ENCODE measurements at places on chromosomes 3 and 15. TPM values are rescaled to one million over a fixed set of nuclear protein-coding genes. Genes with fewer than 3 reads are reported as not detected.

DNA sequence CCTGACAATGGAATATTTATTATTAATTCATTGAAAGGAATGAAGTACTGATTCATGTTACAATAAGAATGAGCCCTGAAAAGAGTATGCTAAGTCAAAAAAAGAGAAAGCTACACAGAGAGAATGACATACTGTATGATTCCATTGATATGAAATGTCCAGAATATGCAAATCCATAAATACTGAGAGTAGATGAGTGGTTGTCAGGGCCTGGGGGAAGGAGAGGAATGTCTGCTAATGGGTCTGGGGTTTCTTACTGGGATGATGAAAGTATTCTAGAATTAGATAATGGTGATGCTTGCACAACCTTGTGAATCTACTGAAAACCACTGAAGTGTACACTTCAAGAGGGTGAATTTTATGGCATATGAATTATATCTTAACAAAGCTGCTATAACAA is 79.9 kb upstream of the HACD2 start:
- no peaks in the 10 kb centered on the region for H3K27me3 ChIP-seq
- H3K27ac ChIP-seq = no peak overlapping the region
- H3K36me3 ChIP-seq = peaks cover 40% of the 10 kb centered on the region
- H3K4me1 ChIP-seq = peaks cover 28% of the 10 kb centered on the region

DNA sequence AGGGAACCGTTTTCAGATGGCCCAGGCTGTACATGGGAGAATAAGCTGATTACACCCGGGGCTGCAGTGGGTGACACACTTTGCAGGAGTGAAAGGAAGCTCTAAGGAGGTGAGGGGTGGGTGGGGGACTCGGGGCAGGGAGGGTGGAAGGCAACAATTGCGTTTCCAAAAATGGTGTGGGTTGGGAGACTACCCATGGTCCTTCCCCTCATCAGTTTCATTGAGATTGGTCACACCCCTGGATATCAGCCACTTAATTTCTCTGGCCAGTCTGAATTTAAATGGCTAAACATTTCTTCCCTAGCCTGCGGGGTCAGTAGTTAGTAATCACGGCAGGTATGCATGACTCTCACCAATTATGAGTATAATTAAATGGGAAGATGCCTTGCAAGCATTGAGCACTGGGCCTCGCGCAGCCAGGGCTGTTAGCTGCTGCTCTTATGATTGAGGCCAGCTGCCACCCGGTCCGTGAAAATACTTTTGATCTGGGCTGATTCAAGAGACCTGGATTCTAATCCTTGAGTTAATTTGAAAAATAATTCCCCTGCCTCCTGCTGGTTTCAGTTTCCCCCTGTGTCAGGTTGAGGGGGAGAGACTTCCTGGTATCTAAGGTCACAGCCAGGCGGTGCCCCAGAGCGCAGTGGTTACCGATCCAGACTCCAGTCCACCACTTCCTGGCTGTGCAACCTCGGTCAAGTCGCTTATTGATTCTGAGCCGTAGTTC is 23.3 kb downstream of the SLC6A6 start:
- H3K4me1 ChIP-seq = peaks cover 11% of the 10 kb centered on the region
- no peak for DNase-seq
- no peak overlapping the region for H3K27ac ChIP-seq
- H3K4me3 ChIP-seq = no peak overlapping the region
- peaks cover 2% of the 10 kb centered on the region for H3K36me3 ChIP-seq

- H3K36me3 ChIP-seq = no peaks in the 10 kb centered on the region
- H3K4me3 ChIP-seq = no peak overlapping the region
- H3K27ac ChIP-seq = no peak overlapping the region
Observed at GRCh38 chr3:183524476-183524875, 31.0 kb downstream of the KLHL6 start.

- H3K4me1 ChIP-seq = no peaks in the 10 kb centered on the region
- H3K27me3 ChIP-seq = no peaks in the 10 kb centered on the region
- H3K36me3 ChIP-seq = no peaks in the 10 kb centered on the region
Observed at GRCh38 chr3:148162132-148162531, 535.6 kb upstream of the AGTR1 start.

DNA sequence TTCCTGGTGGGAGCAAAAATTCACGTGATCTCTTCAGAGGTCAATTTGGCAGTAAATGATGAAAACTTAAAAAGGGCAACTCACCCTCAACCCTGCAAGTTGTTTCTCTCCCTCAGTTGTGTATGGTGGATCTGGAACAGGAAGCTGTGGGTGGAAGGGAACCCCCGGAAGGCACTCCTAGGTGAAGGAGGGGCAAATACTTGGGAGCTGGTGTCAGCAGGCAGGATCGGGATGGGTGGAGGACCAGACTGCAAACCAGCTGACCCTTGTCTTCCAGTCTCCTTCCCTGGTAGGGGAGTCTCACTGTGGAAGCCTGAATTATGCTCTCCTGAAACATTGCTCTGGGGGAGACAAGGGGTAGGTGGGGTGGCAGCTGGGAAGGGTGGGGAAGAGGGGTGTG is 33.5 kb downstream of the PRR23E start:
- peaks cover 4% of the 10 kb centered on the region for H3K4me1 ChIP-seq
- H3K4me3 ChIP-seq = no peak overlapping the region
- no peaks in the 10 kb centered on the region for H3K27me3 ChIP-seq
- H3K27ac ChIP-seq = no peak overlapping the region
- H3K36me3 ChIP-seq = no peaks in the 10 kb centered on the region

DNA sequence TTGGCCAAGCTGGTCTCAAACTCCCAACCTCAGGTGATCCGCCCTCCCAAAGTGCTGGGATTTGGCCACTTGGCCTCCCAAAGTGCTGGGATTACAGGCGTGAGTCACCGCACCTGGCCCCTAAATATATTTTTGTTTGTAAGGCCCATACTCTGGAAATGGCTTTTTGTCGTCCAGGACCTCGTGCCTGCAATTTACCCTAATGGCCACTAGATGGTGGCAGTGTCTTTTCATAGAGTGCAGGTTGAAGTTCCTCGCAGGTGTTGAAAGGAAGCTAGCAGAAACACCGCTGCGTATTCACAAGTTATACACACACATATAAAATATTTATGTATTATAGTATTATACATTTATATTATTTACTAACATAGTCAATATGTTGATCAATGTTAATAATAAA is 97.2 kb downstream of the LRTM1 start:
- no peak overlapping the region for H3K4me3 ChIP-seq
- no peak overlapping the region for H3K27ac ChIP-seq
- H3K36me3 ChIP-seq = no peaks in the 10 kb centered on the region
- no peaks in the 10 kb centered on the region for H3K27me3 ChIP-seq
- H3K4me1 ChIP-seq = no peaks in the 10 kb centered on the region

DNA sequence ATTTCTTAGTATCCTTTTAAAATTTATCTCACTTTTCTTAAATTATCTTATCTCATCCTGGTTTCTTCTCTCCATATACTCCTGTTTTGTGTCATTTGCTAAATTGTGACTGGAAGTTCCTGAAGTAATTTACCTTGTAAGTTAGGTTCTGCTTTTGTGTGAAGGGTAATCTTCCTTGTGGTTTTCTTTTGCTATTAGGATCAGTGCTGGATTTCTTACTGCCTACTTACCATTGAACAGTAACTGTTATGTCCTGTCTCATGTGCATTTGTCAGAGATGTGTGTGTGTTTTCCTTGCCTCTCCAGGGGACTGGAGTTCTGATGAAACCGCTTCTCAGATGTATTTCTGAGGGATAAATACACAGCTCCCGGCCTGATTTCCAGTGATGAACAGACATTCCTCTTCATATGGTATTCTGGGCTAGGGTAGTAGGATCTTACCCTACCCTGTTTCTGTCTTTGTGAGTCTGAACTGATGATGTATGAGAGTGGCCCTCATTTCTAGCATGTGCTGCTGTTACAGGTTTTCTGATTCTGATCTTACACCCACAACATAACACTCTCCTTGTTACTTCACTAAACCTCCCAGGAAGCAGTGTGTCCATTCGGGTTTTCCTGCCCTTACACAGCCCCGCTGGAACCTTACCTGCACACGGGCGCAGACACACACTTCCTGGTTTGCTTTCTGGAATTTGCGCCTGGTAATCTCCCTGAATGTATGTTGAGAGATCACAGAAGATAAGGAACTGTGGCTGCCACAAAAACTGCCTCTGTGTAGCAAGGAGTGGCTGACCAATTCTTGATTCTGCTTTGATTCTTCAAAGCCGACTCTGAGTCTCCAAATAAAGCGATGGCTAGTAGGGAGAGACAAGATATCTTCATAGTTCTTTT is 14.7 kb downstream of the PAK2 start:
- H3K4me1 ChIP-seq = no peaks in the 10 kb centered on the region
- no peak overlapping the region for H3K4me3 ChIP-seq
- no peak overlapping the region for H3K27ac ChIP-seq
- DNase-seq = no peak
- no peaks in the 10 kb centered on the region for H3K36me3 ChIP-seq
- H3K27me3 ChIP-seq = no peaks in the 10 kb centered on the region

DNA sequence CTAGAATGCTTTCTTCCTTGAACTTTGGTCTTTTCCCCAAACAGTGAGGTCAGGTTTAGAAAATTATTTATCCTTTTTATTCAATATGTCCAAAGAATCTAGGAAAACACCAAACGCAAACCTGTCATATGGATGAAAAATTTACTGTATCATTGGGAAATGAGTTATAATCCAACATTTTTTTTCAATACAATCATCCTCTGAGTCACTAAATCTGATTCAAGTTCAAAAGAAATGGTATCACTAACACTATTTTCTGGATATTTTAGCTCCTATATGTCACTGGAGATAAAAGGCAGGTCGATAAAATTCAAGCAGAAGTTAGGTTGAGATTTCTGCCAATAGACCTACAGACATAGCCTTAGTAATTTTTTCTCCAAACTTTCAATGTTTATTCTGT is 591.6 kb upstream of the AGTR1 start:
- H3K27ac ChIP-seq = no peak overlapping the region
- H3K36me3 ChIP-seq = no peaks in the 10 kb centered on the region
- DNase-seq = no peak
- H3K4me3 ChIP-seq = no peak overlapping the region

DNA sequence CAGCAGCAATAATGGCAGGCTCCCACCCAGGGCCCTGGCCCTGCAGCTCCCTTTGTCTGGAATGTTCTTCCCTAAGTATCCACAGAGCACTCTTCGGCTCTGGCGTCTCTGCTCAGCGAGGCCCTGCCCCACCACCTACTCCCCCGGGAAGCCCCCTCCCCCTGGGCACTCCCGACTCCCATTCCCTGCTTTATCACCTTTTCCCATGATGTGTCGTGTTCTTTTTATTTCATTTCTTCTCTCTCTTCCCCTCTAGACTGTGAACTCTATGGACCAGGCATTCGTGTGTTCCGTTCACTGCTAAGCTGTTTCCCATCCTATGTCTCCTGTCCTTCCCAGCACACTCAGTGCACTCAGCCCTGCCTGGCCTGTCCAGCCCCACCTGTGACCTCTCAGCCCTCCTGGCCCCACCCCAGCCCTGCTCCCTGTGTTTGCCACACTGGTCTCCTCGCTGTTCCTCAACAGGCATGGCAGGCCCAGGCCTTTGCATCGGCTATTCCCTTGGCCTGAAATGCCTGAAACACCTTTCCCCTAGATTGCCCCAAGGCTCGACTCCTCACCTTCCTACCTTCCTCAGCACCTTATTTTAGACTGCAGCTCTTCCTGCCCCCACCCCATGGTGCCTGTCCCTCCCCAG is 107.4 kb downstream of the TPRA1 start:
- H3K4me1 ChIP-seq = peaks cover 7% of the 10 kb centered on the region
- no peak overlapping the region for H3K4me3 ChIP-seq
- H3K36me3 ChIP-seq = no peaks in the 10 kb centered on the region
- no peak overlapping the region for H3K27ac ChIP-seq
- H3K27me3 ChIP-seq = peaks cover 3% of the 10 kb centered on the region

DNA sequence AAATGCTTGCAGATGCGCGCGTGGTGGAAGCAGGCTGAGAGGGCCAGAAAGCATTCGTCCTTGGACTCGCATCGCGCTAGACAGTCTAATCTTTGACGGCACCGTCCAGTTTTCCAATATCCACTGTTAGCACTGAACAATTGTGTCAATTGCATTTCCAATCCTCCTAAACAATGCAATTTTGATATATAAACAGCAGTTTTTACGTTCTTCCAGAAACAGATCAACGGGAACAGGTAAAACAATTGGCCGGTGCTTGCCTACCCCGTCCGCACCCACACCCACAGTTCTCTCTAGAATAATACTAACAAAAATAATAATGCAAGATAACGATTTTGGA is 17.2 kb downstream of the CPN2 start:
- H3K36me3 ChIP-seq = no peaks in the 10 kb centered on the region
- no peak overlapping the region for H3K4me3 ChIP-seq

GRCh38 chr3:150763841-150764483 is 993 bp upstream of the SIAH2 start:
- peak overlapping the region; percentile 47 for H3K4me3 ChIP-seq
- H3K4me1 ChIP-seq = peaks cover 23% of the 10 kb centered on the region
- H3K27ac ChIP-seq = peak overlapping the region; percentile 96
- H3K36me3 ChIP-seq = no peaks in the 10 kb centered on the region
- DNase-seq = peak; percentile 71

GRCh38 chr3:33943277-33943676 is 144.8 kb downstream of the PDCD6IP start:
- no peaks in the 10 kb centered on the region for H3K36me3 ChIP-seq
- no peak for DNase-seq
- H3K4me1 ChIP-seq = no peaks in the 10 kb centered on the region
- H3K27ac ChIP-seq = no peak overlapping the region
- no peaks in the 10 kb centered on the region for H3K27me3 ChIP-seq

DNA sequence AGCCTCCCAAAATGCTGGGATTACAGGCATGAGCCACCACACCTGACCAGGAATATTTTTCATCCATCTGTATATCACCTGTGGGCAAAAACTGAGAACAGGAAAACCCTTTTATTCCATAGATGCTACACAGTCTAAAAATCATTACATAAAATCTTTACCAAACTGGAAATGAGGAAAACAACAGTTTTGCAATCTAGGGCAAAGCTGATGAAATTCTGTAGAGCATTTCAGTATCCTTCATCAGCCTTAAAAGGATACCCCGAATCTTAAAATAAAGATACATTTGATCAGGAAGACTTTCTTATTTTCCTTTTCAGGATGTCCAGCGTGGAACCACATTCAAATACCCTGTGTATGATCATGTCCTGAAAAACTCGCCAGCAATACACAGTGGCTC is 7.1 kb downstream of the SIAH2 start:
- H3K4me1 ChIP-seq = peaks cover 7% of the 10 kb centered on the region
- H3K36me3 ChIP-seq = peaks cover 7% of the 10 kb centered on the region
- no peak for DNase-seq
- H3K27me3 ChIP-seq = no peaks in the 10 kb centered on the region

GRCh38 chr3:79606414-79606813 is 161.4 kb downstream of the ROBO1 start:
- H3K36me3 ChIP-seq = no peaks in the 10 kb centered on the region
- no peaks in the 10 kb centered on the region for H3K27me3 ChIP-seq
- no peak for DNase-seq
- H3K27ac ChIP-seq = no peak overlapping the region

GRCh38 chr3:42123012-42123581 is 31.9 kb downstream of the TRAK1 start:
- H3K27ac ChIP-seq = peak overlapping the region; percentile 27
- H3K4me3 ChIP-seq = no peak overlapping the region
- peaks cover 29% of the 10 kb centered on the region for H3K4me1 ChIP-seq
- DNase-seq = no peak
- H3K36me3 ChIP-seq = peaks cover 4% of the 10 kb centered on the region

The BSN gene
- total RNA-seq = 0.68 TPM

The UBE2E1 gene
- total RNA-seq = 156 TPM

The KLHL40 gene
- not detected for total RNA-seq

The STRA6 gene
- total RNA-seq = 0.40 TPM

The ACP3 gene
- 66.4 TPM for total RNA-seq

The CCDC54 gene
- not detected for total RNA-seq

The NTRK3 gene
- 11.0 TPM for total RNA-seq

The DNAH12 gene
- 37.8 TPM for total RNA-seq

The KIF15 gene
- 0.64 TPM for total RNA-seq

Measured in lung (tissue), 17 donors.